Sciatic nerve (tissue), 2 donors: ENCODE measurements at places on chromosomes 4 and X. TPM values are rescaled to one million over a fixed set of nuclear protein-coding genes. Genes with fewer than 3 reads are reported as not detected.

GRCh38 chr4:182189103-182189878 is 53.9 kb upstream of the TENM3 start:
- DNase-seq: no peak

DNA sequence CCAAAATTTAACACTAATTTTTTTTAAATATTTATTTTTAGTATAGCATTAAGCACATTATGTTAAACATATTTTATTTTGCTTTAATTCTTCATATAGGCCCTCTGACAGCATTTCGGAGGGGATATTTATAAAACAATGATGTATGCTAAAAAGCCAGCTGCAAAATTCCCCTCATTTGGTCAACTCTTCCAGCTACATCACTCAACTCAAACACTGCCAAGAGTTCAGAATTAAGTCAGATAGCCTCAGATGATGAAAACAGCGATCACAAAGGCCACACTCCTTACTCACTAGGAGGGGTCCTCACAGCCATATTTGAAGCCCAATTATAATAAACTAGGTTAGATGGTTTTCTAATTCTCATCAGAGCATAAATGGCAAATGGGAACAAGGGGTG is 146.6 kb downstream of the ADAMTS3 start:
- DNase-seq: no peak

- DNase-seq: peak; percentile 56
Measured at GRCh38 chr4:118351851-118352827, 664 bp downstream of the PRSS12 start.

DNA sequence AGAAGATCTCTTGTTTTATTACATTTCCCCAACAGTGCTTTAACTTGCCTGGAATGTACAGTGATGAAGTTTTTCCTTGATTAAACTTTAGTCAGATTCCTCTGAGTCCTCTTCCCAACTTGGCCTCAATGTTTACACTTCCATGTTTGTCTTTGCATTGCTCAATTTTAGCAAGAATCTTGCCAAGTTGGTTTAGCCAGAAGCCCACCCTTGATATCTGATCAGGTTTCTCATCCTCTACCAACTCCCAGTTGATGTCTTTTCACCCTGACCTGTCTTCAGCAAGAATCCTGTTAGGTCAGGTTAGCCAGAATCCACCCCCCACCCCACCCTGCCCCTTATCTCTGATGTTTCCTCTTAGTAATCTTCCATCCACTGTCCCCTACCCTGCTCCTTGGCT is 120.9 kb downstream of the MBNL3 start:
- DNase-seq: no peak

GRCh38 chr4:156774422-156774821 is 197.2 kb downstream of the PDGFC start:
- DNase-seq: no peak

GRCh38 chr4:24693636-24694035 is 101.7 kb upstream of the SOD3 start:
- DNase-seq: no peak

DNA sequence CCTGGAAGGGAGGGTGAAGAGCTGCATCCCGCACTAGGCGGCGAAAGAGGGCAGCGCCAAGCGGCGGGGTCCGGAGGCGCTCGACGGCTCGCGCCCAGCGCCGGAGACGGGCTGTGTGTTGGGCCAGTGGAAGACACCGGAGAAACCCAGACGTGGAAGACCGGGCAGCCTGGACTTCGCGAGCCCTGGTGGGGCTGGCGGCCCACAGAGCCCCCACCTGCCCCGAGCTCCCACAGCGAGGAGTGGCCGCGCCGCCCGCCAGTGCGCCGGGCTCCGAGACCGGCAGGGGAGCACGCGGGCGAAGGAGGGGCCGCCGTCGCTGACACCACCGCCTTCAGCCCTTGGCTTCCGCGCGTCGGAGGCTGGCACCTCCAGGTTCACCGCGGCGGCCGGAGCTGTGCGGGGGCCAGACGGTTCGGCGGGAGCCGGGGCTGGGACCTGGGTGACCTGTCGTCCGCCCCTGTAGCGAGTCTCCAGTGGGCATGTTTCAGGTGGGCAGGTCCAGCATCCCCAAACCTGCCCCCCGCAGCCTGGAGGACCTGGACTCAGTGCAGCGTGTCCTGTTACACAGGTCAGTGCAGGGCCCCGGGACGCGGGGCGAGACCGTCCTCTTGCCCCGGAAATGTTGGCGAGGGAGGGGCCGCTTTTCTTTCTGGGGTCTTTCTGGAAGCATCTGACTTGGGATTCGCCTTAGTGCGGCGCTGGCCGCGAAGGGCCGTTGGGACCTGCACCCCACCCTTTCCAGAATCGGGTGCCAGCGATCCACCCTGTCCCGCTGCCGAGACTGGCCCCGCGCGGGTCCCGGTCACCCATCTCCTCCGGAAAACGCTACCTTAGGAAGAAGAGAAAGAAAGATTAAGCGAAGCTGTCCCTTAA is 9.6 kb upstream of the INTU start:
- DNase-seq: peak; percentile 66

Gene DCX
- not detected for total RNA-seq
